ENCODE measurements at places on chromosomes 6 and 20.
A peak's percentile ranks its signal among the peaks of the same experiment; 100 is the strongest.

DNA sequence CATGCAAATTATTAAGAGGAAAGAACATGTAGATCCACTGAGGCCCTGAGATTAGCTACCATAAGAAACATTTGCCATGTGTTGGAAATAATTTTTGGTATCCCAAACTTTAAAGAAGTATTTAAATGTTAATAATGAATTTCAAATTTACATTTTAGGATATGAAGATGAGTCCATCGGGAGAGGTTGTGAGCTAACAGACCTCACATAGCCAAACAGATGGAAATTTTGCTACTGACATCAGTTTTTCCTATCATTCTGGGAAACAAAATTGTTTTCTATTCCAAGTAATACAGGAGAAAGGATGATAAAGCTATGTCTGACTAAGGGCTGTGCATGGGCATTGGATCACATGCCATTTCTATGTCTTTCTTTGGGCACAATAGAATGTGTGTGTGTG, 809.6 kb downstream of the TENT5A start:
- DNase-seq, result no peak

DNA sequence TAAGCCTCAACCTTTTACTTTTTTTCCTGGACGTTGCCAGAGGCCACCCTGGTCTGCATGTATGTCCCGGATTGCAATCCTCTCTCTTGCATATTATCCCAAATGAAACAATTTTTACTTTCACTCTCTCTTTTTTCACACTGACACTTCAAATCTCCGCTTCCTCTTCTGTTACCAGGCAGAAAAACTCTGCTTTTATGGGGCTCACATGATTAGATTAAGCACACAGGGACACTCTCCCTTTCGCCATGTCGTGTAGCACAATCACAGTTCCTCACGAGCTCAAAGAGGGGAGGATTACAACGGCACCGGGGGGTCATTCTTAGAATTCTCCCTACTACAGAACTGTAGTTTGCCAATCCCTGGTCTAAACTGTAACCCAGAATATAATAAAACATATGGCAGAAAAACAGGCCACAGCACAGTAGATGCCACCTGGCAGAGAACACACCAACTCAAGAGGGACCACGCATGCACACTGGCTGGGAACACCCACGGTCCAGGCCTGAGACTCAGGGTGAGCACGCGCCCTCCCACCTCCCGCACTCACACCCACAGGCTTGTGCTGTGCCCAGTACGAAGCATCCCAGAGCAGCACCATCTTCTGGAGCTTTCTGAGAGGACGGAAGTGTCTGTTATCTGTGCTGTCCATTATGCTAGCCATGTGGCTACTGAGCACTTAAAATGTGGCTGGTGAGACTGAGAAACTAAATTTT, 288.7 kb downstream of the KIF16B start:
- no peak for DNase-seq

DNA sequence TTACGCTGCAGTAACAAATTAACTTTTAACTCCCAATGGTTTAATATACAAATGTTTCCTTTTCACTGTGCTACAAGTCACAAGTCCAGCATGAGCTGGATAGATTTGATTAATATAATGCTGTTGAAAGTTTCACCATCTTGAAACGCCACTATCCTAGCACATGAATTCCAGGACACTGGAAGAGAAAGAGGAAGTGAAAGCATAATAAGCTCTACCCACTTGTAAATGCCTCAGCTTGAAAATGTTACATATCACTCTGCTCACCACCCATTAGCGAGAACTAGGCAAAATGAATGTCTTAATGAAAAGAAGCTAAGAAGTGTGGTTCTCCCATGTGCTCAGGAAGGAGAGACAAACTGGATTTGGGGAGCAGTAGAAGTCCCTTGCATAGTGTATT, 46.9 kb downstream of the PCSK2 start:
- no peak for DNase-seq

DNA sequence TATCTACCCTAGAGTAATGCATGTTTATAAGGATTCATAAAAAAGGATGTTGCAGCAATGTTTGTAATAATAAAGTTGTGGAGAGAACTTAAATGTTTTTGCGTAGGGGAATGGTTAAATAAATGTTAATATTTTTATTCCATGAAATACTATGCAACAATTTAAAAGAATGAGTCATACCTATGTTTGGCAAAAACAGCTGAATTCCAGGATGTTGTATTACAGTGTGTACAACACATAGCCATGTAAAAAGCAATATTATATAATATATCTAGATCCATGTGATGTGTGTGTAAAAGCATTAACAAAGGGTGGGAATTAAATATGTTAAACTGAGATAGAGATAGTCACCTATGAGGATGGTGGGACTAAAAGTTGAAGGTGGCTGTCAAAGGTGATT, 21.1 kb upstream of the PKIB start:
- no peak for DNase-seq

GRCh38 chr20:62452475-62453095, 23.2 kb downstream of the GATA5 start:
- DNase-seq, result no peak

GRCh38 chr6:13666194-13667105, 45.2 kb downstream of the RANBP9 start:
- no peak for DNase-seq

GRCh38 chr6:131231891-131232290, 96.6 kb downstream of the AKAP7 start:
- DNase-seq, result no peak

- DNase-seq, result peak; percentile 39
Observed at GRCh38 chr6:4270776-4271175, 135.4 kb upstream of the ECI2 start.

GRCh38 chr20:58361481-58362205, 27.4 kb upstream of the VAPB start:
- peak; percentile 35 for DNase-seq

DNA sequence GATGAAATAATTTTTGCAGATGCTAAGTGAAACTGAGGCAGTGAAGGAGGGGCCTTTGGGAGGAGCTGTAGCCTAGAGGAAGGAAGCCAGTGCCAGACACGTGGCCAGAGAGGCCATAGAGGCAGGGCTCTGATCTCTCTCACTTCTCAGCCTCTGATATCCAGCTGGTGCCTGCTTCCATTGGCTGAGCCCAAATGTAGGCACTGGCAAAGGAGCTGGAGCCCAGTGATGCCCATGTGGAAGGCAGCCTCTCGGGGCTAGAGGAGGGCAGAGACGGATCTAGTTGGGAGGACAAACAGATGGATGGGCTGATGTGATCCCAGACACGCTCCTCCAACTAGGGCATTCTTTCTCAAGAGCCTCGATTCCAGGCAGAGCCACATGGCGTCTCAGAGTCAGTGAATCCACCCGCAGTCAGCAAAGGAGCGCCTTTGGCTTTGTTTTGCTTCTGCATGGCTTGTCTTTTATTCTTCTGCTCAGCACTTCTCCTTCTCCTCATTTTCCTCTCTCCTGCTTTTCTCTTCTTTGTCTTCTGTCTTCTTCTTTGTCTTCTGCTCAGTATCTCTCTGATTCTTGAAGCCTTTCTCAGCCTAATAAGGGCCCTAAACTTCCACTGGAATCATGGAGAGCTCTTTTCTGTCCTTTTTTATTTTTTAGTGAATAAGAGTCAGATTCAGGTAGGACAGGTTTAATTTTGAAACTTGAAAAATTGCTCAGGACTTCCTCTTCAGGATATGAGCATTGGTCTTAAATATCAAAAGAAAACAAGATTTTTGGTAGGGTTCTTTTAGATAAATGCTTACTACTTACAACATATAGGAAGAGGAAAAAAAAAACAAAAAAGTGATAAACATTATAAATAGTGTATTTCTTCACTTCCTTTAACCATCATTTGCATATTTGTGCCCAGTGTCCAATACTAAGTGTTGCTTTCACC, 41.8 kb downstream of the CYP24A1 start:
- no peak for DNase-seq

DNA sequence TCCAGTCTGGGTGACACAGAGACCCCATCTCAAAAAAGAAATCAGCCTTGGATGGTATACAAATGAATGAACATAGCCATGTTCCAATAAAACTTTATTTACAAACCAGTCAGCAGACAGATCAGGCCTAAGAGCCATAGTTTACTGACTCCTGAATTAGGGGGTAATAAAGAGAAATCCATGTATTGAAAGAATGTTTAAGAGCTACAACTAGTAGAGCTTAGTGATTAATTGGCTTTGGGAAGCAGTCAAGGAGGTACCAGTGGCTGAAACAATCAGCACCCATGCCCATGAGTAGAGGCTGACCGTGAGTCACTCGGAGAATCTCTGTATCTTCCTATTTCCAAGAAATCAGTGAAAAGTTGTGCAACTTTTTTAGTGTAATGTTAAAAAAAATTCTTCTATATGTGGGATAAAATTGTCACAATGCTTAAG, 223.6 kb upstream of the RREB1 start:
- DNase-seq, result no peak

DNA sequence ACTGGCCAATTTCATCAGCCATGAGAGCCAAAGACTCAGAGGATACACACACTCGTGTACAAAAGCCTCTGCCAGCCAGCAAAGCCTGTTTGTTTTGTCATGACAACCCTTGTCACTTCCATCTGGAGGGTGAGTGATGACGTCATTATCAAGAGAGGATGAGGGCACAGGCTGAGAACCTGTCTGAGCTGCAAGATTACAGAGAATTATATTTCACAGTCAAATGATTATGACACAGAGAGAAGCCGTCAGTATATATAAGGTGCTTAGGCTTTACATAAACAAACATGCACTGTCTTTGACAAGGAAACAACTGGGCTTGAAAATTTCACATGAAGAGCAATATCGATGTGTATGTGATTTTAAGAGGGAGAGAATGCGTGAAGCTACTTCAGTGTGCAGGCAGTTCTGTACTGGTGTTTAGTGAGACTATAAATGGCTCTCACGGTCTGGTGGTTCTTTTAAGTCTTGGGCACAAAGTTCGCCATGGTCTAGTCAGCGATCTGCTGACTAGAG, 36.5 kb upstream of the BCLAF1 start:
- peak; percentile 26 for DNase-seq

- DNase-seq, result no peak
Observed at GRCh38 chr6:45462190-45463134, 84.7 kb upstream of the SUPT3H start.

GRCh38 chr6:147467886-147468285, 40.6 kb upstream of the SAMD5 start:
- no peak for DNase-seq

- DNase-seq, result no peak
Observed at GRCh38 chr6:126937426-126937825, 181.0 kb upstream of the RSPO3 start.

GRCh38 chr6:40346246-40346645, 240.9 kb downstream of the LRFN2 start:
- DNase-seq, result no peak

DNA sequence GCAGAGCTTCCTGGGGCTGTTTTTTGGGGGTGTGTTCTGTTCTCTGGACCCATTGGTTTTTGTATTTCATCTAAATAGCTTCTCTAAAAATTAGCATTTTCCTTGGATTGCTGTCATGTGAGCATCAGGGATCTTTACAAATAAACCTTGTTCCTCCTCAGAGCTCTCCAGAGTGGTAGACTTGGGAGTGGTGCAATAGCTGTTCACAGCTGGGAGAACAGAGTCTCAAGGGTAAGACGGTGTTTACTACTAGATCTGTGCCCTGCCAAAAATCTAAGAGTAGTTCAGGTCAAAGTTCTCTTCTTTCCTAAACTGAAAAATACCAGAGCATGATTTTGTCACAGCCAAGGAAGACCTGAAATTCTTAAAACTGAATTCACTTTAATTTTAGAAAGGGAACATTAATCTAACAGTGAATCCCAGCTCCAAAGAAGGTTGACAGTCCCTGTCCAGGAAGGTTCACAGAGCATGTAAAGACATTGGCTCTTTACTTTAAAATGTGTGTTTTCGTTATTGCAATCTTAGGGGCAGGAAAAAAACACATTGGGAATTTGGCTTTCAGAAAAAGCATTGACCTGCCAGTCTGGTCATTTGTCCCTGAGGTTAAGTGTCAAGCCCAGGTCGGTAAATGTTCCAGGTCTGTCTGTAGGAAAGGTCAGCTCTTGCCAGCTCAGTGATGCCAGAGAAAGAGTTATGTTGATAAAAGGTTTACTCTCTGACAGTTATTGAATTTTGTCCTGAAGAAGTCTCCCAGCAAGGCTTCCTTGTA, 43.3 kb downstream of the VAPB start:
- no peak for DNase-seq

- peak; percentile 86 for DNase-seq
Observed at GRCh38 chr6:49531774-49532569, 18.5 kb upstream of the C6orf141 start.

GRCh38 chr20:58651946-58652605, 993 bp downstream of the STX16 start:
- peak; percentile 85 for DNase-seq

- DNase-seq, result peak; percentile 17
Observed at GRCh38 chr20:56392881-56393482, 537 bp downstream of the CSTF1 start.

GRCh38 chr6:34130862-34131261, 15.0 kb downstream of the GRM4 start:
- DNase-seq, result no peak

DNA sequence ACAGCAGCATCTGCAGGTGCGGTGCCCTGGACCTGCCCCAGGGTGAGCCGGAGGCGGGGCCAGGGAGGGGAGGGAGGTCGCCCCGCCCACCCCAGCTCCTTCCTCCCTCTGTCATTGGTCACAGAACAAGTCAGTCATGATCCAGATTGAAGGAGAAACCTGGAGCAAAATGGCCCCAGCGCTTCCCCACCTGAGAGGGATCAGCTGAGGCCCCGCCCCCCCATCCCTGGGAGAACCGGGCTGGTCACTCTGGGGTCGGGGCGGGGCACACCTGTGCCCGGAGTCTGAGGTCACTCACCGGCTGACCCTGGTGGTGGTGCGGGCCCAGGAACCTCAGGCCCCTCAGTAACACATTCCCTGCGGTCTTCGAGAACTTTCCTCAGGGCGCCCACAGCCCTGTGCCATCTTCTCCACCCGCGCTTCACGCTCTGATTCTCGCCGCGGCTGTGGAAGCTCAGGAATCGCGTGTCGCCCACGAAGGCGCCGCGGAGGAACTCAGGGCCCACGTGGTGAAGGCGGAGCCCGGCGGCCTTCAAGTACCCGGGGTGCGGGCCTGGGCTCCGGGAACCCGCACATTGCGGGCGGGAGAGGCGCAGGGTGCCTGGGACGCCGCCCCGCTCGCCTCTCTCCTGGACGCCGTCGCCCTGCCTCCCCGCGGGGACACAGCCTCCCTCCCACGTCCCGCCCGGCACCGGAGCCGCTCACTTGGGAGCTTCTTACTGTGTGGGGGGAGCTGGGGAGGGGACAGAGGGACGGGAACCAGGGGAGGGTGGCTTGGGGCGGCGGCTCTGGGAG, 36.4 kb upstream of the HLA-C start:
- no peak for DNase-seq

DNA sequence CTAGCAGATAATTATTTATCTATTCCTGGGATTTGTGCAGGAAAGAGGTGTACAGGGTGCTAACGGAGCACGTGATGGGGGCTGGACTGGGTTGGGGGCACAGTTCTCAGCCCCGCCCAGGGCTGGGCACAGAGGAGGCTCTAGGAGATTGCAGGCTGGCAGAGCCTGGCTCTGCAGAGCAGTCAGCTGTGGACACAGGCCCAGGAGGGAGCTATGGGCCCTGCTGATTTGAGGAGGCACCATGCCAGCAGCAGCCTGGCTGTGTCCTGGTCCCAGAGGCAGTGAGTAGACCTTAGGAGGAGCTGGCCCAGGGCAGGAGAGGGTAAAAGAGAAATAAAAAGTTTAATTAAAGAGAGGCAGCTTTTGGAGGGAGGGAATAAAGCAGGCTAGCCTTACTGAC, 19.3 kb downstream of the MAFB start:
- no peak for DNase-seq

Data from lung microvascular endothelial cell (primary cell).